Stimulated activated memory B cell treated with anti-CD40 and anti-IgM and Interleukin-4, amounts not matched to agents 10 μg/mL and 1 μg/mL and 100 μg/mL, for 72 hours (primary cell): ENCODE measurements at places on chromosomes 7 and 10.

GRCh38 chr7:148485618-148486017, 104.9 kb upstream of the C7orf33 start:
- no peaks in the 10 kb centered on the region for H3K27me3 ChIP-seq
- ATAC-seq = no peak
- no peak overlapping the region for H3K27ac ChIP-seq

GRCh38 chr10:12013926-12014325, 28.7 kb downstream of the UPF2 start:
- H3K4me1 ChIP-seq = peaks cover 16% of the 10 kb centered on the region
- no peak overlapping the region for H3K4me3 ChIP-seq
- H3K27ac ChIP-seq = no peak overlapping the region

DNA sequence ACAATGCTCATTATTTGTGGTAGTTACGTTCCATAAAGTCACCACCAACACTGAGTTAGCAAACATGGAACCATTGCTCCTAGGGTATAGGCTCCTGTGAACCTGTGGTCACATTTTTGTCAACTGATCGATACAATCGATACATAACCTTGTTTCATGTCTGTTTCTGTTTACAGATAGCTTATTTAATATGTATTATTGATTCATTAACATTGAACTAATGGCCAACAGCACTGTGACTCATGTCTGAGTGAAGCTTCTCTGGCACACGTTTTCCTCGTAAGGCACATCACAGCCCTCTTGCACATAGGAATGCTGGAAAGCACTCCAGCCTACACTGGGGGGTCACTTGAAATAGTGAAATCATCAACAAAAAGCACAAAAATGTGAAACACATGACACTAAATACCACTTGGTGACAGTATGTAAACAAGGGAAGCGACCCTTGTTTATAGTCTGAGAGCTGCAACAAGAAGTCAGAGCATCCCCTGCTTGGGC, 27.0 kb downstream of the GHRHR start:
- H3K27me3 ChIP-seq = peaks cover 21% of the 10 kb centered on the region
- no peak overlapping the region for H3K27ac ChIP-seq
- H3K4me1 ChIP-seq = peaks cover 7% of the 10 kb centered on the region

DNA sequence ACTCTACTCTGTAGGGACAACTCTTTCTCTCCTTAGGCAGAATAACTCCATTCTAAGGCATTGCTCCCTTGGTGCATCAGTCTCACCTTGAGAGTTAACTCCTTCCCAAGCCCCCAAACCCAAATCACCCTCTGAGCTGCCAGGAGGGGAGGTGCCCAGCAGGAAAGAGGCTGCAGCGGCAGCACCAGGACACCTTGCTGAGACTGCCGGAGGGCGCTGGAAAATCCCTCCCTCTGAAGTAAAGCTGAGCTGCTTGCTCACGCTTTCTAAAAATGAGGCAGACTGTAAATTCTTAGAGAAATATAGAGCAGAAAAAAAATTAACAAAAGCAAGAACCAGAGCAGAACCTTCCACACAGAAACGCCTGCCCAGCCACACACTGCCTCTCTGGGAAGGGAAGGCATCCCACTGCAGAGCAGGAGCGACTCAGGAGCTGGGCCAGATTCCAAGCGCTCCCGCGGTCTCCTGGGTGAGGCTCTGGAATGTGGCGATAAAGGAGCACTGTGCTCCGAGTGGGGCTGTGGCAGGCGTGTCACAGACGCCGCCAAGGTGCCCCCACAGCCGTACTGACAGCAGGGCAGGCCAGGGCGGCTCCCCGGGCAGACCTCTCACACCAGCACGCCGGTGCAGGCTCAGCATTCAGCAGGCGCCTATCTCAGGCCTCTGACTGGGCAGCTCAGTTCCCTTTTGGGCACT, 202.1 kb downstream of the TNS3 start:
- H3K4me1 ChIP-seq = peaks cover 7% of the 10 kb centered on the region
- H3K4me3 ChIP-seq = no peak overlapping the region
- no peak for ATAC-seq
- H3K27ac ChIP-seq = no peak overlapping the region
- H3K36me3 ChIP-seq = peaks cover 35% of the 10 kb centered on the region

GRCh38 chr10:102267748-102268147, 22.4 kb downstream of the GBF1 start:
- H3K36me3 ChIP-seq = peaks cover 32% of the 10 kb centered on the region
- H3K4me1 ChIP-seq = peaks cover 38% of the 10 kb centered on the region
- H3K4me3 ChIP-seq = no peak overlapping the region
- no peaks in the 10 kb centered on the region for H3K27me3 ChIP-seq
- ATAC-seq = no peak

- no peaks in the 10 kb centered on the region for H3K36me3 ChIP-seq
- H3K27ac ChIP-seq = no peak overlapping the region
- H3K27me3 ChIP-seq = peaks cover 12% of the 10 kb centered on the region
- no peak overlapping the region for H3K4me3 ChIP-seq
- no peak for ATAC-seq
Observed at GRCh38 chr10:78899098-78899754, 169.5 kb upstream of the ZMIZ1 start.

DNA sequence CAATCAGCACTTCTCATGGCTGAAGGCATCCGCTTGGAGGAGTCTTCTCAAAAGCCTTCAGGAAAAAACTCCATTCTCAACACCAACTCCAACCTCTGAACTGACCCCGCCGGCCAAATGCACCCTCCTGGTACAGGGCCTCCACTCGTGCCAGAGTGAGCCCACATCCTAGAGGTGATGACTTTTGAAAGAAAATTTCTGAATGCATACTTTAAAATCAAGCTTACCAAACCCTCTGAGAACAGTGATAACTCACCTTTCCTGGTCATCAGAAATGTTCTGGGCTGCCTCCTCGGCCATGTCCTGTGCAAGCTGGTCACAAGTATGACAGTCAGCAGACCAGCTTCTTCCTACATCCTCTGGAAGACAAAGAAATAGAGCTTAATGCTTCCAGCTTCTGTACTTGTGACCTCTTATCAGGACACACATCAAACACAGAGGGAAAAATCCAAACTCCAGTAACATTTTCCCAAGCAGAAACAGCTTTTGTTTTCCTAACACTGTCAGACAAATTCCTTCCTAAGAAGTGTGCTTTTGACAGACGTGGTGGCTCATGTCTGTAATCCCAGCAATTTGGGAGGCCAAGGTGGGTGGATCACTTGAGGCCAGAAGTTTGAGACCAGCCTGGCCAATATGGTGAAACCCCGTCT, at the start of gene PKD1L1:
TSS of gene PKD1L1 (minus strand) at position 326 of the 650 bp plus-strand sequence. CDS start at position 300, 26 bp downstream.
- no peaks in the 10 kb centered on the region for H3K36me3 ChIP-seq
- H3K4me1 ChIP-seq = no peaks in the 10 kb centered on the region
- no peak within 1 kb of the TSS for H3K27ac ChIP-seq
- no peak within 1 kb of the TSS for H3K4me3 ChIP-seq
- no peak for ATAC-seq

GRCh38 chr10:29735628-29736365, 101.0 kb upstream of the SVIL start:
- peak; percentile 82 for ATAC-seq
- H3K27ac ChIP-seq = no peak overlapping the region
- H3K27me3 ChIP-seq = peaks cover 27% of the 10 kb centered on the region
- H3K4me3 ChIP-seq = peak overlapping the region; percentile 68

DNA sequence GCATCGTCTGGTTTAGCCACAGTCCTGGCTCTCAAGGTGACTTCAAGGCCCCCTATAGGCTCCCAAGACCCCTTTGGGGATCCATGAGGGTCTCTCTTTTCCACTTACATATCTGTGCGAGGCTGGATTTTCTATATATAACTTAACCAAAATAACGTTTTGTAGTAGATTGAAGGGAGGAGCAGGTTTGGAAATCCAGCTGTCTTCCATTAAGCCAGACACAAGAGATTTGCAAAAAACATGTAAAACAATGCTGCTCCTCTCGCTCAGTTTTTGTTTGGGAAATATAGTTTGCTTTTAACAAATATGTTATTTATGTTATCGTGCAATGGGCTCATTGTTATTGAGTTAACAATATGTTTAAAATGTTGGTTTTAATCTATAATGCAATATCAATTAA, 811.2 kb downstream of the TYW1 start:
- H3K27ac ChIP-seq = no peak overlapping the region
- ATAC-seq = no peak
- no peaks in the 10 kb centered on the region for H3K27me3 ChIP-seq
- H3K36me3 ChIP-seq = no peaks in the 10 kb centered on the region
- H3K4me1 ChIP-seq = no peaks in the 10 kb centered on the region

GRCh38 chr10:20919481-20919880, 22.4 kb upstream of the NEBL start:
- no peak overlapping the region for H3K4me3 ChIP-seq
- H3K36me3 ChIP-seq = no peaks in the 10 kb centered on the region
- peaks cover 8% of the 10 kb centered on the region for H3K27me3 ChIP-seq

DNA sequence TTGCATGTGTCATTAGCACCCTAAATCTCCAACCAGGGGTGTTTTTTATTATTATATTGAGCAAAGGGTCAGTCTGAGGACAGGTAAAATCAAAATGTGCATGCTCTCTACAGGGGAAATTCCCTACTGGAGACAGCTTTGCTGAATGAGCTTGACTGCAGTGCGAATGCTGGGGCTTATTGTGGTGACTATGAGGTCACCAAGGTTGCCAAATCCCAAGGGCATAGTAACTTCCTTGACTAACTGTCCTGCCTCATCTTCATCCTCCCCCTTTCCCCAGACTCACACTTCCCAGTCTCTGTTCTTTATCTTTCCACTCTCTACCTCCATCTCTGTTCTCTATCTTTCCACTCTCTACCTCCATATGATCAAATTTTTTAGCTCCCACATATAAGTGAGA, 22.9 kb upstream of the AOC1 start:
- H3K36me3 ChIP-seq = no peaks in the 10 kb centered on the region
- H3K4me1 ChIP-seq = no peaks in the 10 kb centered on the region
- H3K4me3 ChIP-seq = no peak overlapping the region
- no peak overlapping the region for H3K27ac ChIP-seq
- no peak for ATAC-seq

DNA sequence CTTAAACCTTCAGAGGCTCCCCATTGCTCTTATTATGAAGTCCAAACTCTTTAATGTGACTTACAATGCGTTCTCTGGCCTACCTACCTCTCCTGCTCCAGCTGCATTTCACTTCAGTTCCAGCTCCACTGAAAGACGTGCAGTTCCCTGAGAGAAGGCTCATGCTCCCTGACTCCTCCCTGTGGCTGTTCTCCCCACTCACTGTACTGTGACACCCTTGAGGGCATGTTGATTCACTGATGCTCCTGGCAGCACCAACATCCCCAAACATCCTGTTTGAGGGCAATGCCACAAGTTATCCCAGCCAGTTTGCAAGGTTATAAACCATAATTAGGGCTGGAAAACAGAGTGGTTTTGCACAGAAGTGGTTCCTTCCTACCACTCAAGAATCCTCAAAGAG, 111.2 kb downstream of the LSM5 start:
- H3K36me3 ChIP-seq = no peaks in the 10 kb centered on the region
- H3K27ac ChIP-seq = no peak overlapping the region
- no peaks in the 10 kb centered on the region for H3K4me1 ChIP-seq
- ATAC-seq = no peak

- H3K36me3 ChIP-seq = no peaks in the 10 kb centered on the region
- ATAC-seq = peak; percentile 72
- H3K27me3 ChIP-seq = no peaks in the 10 kb centered on the region
- H3K4me1 ChIP-seq = peaks cover 42% of the 10 kb centered on the region
- H3K27ac ChIP-seq = peak overlapping the region; percentile 61
- no peak overlapping the region for H3K4me3 ChIP-seq
Observed at GRCh38 chr10:33010132-33011037, 52.4 kb upstream of the ITGB1 start.

DNA sequence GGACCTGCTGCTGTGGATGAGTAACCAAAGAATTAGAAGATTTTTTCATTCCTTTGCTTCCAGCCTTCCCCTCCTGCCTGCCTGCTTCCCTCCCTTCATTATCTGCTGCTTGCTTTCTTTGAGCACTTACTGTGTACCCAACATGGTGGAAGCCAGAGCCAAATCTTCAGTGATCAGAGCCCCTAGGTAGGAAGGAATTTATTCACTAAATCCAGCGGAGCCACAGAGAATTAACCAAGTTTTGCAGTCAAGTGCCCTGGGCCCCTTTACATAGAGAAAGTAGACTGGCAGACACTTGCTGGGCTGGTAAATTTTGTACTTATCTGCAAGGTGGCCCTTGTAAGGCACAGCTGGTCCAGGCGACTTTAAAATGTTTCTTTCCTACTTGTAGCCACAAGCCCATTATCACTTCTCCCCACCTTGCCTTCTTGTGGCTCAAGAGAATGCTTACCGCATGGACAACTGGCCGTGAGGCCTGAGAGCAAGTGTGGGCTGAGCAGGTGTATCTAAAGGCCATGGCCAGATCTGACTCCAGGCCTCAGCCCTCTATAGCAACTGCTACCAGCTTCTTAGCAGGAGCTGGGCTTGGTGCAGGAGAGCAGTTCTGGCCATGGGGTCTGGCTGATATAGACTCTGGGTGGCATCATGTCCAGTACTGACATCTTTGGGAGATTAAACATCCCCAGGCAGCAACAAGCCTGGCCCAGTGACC, 11.1 kb downstream of the UNC5B start:
- no peak for ATAC-seq
- no peaks in the 10 kb centered on the region for H3K4me1 ChIP-seq
- H3K4me3 ChIP-seq = no peak overlapping the region
- H3K27me3 ChIP-seq = peaks cover 40% of the 10 kb centered on the region

DNA sequence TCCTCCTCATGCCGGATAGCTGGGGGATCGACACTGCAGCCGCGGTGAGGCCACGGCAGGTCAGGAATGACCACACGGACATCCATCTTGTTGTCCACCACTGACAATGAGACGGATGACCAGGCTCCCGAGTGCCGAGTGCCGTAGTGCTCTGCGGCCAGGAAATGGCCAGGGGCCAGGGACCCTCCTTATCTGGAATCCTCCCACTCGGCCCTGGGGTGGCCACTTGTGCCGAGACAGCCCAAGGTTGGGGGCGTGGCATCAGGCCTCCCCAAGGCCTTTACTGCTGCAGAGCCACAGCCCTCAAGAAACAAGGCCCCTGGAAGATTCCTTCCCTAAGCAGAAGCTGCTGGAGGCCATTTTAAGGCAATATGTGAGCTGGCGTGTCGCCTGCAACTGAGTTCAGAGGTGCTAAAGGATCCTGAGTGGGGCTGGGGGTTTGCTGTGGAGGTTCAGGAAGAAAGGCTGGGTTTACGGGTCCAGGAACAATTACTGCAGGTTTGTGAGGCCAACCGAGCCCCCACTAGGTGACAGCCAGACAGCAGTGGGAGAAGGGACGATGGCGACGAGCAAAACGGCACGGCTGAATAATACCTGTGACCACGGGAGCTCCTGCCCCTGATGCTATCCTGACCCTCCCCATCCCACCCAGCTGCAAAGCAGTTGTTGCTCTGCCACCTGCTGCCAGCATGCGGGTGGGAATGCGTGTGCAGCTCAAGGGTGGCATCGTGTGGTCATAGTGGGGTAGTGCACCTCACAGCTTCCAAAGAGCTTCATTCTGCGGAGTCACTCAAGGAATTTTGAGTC, 31.6 kb upstream of the LEP start:
- no peaks in the 10 kb centered on the region for H3K36me3 ChIP-seq
- H3K27ac ChIP-seq = no peak overlapping the region
- H3K4me3 ChIP-seq = no peak overlapping the region
- peaks cover 4% of the 10 kb centered on the region for H3K4me1 ChIP-seq

GRCh38 chr7:8516976-8517375, 83.6 kb downstream of the NXPH1 start:
- H3K27ac ChIP-seq = no peak overlapping the region
- H3K4me1 ChIP-seq = no peaks in the 10 kb centered on the region
- no peak overlapping the region for H3K4me3 ChIP-seq
- H3K27me3 ChIP-seq = no peaks in the 10 kb centered on the region

- no peaks in the 10 kb centered on the region for H3K36me3 ChIP-seq
- H3K4me1 ChIP-seq = peaks cover 42% of the 10 kb centered on the region
- no peaks in the 10 kb centered on the region for H3K27me3 ChIP-seq
- H3K27ac ChIP-seq = peak overlapping the region; percentile 95
- H3K4me3 ChIP-seq = peak overlapping the region; percentile 86
Observed at GRCh38 chr7:32892521-32893206, 1.1 kb upstream of the KBTBD2 start.

- no peaks in the 10 kb centered on the region for H3K36me3 ChIP-seq
- peaks cover 13% of the 10 kb centered on the region for H3K27me3 ChIP-seq
- no peak overlapping the region for H3K4me3 ChIP-seq
- H3K4me1 ChIP-seq = peaks cover 1% of the 10 kb centered on the region
Observed at GRCh38 chr7:100516135-100516812, 22.7 kb upstream of the AGFG2 start.
